ENCODE measurements at places on chromosomes 11 and 22. TPM values are rescaled to one million over a fixed set of nuclear protein-coding genes. Genes with fewer than 3 reads are reported as not detected.

Gene KRTAP5-8
- not detected for total RNA-seq

Gene EMSY
- 15.4 TPM for total RNA-seq

Gene OR6A2
- 0.37 TPM for total RNA-seq

Gene SYCE3
- not detected for total RNA-seq

Gene MAPK12
- 41.2 TPM for total RNA-seq

Gene GAB4
- not detected for total RNA-seq

Gene KLHL35
- 1.7 TPM for total RNA-seq

Gene MMP7
- not detected for total RNA-seq

Gene TMPRSS6
- not detected for total RNA-seq

Gene PVALB
- total RNA-seq: not detected

Gene WBP2NL
- 0.50 TPM for total RNA-seq

Gene OR52N4
- not detected for total RNA-seq

Gene FOLR1
- 0.12 TPM for total RNA-seq

Gene SAA2
- not detected for total RNA-seq

Gene OR51B5
- not detected for total RNA-seq

Gene SDF2L1
- total RNA-seq: 54.5 TPM

Gene MS4A12
- not detected for total RNA-seq

Gene MISFA
- 1.3 TPM for total RNA-seq

Gene SMIM38
- total RNA-seq: 0.11 TPM

Gene MAJIN
- total RNA-seq: not detected
